ENCODE measurements at places on chromosomes 2 and 18.
A peak's percentile ranks its signal among the peaks of the same experiment; 100 is the strongest.

GRCh38 chr18:45590036-45590886 is 25.0 kb upstream of the SLC14A2 start:
- DNase-seq = no peak

DNA sequence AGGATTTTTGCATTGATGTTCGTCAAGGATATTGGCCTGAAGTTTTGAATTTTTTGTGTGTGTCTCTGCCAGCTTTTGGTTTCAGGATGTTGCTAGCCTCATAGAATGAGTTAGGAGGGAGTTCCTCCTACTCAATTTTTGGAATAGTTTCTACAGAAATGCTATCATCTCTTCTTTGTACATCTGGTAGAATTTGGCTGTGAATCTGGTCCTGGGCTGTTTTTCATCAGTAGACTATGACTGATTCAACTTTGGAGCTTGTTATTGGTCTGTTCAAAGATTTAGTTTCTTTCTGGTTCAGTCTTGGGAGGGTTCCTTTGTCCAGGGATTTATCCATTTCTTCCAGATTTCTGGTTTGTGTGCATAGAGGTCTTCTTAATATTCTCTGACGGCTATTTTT is 166.7 kb downstream of the ST6GAL2 start:
- no peak for DNase-seq

- no peak for DNase-seq
Observed at GRCh38 chr2:152445375-152445774, 110.4 kb downstream of the FMNL2 start.

- DNase-seq = no peak
Observed at GRCh38 chr2:98685930-98686887, 44.7 kb downstream of the MGAT4A start.

DNA sequence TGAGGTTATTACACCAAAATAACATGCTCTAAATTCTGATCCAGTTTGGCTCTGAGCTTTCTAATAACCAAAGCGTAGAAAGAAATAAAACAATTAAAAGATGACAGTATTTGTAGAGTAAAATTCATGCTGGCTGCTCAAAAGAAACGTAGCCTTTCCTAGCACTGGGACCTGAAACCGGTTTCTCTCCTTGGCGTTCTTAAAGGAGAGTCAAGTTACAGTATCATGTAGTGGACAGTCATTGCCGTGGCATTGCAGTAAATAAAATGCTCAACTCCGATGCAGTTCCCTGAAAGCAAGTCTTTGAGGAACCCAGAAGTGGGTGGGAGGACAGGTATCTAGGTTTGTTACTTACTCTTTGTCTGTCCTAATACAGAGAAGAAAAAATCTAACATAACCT is 52.7 kb upstream of the ITM2C start:
- no peak for DNase-seq

- no peak for DNase-seq
Observed at GRCh38 chr18:74784752-74785151, 187.1 kb downstream of the ZNF407 start.

- DNase-seq = peak; percentile 52
Observed at GRCh38 chr2:25301453-25302352, 40.0 kb downstream of the DNMT3A start.

DNA sequence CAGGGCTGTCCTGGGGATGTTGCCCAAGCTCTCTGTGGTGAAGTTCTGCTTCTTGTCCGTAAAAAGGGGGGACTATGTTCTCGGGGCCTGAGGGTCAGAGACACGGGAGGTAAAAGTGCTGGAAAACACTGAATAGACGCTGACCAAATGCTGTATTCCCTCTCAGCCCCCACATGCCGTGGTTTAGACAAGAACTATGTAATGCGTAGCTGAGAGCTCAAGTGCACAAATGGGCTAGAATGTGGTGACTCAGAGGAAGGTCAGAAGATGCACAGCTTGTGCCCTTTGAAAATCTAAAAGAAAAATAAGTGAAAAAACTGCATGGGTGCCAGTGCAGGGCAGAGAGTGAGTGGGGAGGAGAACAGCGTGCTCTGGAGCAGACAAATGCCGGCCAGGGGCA is 80.3 kb upstream of the MAP4K4 start:
- DNase-seq = peak; percentile 57

DNA sequence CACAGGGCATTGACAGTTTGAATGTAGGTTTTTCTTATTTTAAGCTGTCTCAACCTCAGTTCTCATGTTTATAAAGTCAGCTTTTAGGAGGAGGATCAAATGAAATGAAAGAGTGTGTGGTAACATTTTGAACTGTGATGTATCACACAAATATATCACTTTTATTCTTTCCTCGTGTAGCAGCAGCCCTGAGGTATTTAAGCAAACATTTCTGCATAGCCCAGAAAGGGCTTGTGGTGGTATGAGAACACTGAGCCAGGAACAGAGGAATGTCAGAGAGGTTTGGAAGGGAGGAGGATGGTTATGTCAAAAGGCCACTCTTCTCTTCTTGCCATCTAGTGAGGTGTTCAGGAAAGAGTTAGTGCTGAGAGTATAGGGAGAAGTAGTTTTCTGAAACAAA is 150.2 kb downstream of the PARD3B start:
- DNase-seq = peak; percentile 16

DNA sequence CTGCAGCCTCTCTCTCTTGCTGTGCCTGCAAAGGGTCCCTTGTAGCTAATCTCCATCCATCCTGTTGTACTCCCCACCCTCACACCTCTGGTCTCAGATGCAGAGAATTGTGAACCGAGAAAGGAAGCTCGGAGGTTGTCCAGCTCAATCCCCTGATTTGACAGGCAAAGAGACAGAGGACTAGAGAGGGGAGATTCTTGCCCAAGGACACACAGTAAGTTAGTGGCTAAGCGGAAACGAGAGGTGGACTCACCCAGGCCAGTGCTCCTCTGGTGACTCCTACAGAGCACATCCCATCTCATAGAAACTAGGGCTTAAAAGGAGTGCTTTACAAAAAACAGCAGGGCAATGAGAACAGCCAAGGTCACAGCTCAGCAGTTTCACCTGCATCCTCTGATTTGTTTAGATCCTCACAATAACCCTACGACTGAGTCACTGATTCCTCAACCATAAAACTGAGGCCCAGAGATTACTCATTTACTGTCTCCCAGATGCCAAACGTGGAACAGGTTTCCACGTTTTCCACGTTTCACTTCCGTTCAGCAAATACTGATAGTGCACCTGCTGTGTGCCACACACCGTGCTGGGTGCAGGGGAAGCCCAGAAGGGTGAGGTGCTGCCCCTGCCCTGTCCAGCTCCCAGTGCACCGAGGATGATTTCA is 22.1 kb downstream of the EHD3 start:
- no peak for DNase-seq

DNA sequence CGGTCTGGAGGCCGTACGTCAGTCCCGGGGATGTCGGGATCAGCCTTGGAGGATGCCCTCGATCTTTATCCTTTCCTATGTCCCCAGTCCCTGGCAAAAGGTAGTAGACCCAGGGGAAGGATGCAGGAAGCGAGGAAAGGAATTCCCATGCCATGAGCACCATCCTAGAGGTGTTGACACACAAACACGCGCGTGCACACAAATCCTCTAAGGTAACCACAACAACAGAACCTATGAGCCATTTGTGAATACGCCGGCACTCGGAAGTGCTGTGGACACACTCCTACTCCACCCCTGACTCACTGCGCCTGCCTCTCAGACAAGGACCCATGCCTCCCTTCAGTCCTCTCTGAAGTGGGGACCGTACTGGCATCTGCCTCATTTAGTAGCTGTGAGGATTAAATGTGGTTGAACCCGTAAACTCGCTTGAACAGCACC is 11.3 kb upstream of the MLPH start:
- peak; percentile 70 for DNase-seq

- DNase-seq = peak; percentile 77
Observed at GRCh38 chr18:23106575-23106974, 28.7 kb upstream of the CABLES1 start.

GRCh38 chr18:57353940-57354461 is 1.6 kb downstream of the ST8SIA3 start:
- peak; percentile 50 for DNase-seq

GRCh38 chr2:73107211-73107926 is 5.4 kb downstream of the RAB11FIP5 start:
- no peak for DNase-seq

DNA sequence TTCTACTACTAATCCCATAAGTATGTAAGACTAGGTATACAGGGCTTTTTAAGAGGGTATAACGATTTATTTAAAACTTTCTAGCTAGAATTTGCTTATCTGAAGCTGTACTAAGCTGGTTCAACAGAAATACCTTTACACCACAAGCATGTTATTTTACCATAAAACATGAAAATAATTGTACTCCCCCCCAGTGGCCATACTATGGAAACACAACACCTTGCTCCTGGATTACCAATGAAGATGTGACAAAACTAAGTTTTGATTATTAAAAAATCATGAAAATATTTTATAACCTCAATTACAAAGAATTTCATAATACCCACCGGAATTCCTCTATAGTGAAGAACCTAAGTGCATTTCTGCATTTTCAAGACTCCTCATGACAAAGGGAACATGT is 27.3 kb downstream of the LPIN2 start:
- peak; percentile 63 for DNase-seq

- DNase-seq = no peak
Observed at GRCh38 chr2:40914666-40915065, 462.8 kb upstream of the SLC8A1 start.

GRCh38 chr2:192267484-192267883 is 72.8 kb upstream of the TMEFF2 start:
- peak; percentile 87 for DNase-seq

- DNase-seq = peak; percentile 97
Observed at GRCh38 chr2:223041527-223042109, 10.4 kb upstream of the KCNE4 start.

GRCh38 chr18:27674411-27674810 is 489.3 kb upstream of the CHST9 start:
- DNase-seq = no peak

DNA sequence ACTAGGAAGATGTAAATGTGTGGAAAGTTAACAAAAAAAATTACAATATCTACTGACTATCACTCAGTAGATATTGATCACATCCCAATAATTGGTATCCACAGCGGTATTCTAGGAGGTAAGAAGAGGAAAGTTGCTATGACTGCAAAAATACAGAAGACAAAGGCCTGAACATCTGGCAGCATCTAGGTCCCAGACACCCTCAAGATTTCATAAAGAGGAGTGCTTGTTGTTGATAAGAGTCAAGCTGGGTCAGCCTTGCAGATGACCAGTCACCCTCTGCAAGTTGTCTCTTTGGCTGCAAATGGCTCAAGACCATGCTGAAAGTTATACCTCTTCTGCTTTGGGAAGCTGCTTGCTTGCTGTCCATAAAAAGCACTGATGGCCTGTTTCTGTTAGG is 228.4 kb upstream of the FBXO11 start:
- DNase-seq = no peak

- DNase-seq = peak; percentile 66
Observed at GRCh38 chr2:112834396-112835037, 2.1 kb downstream of the IL1B start.

GRCh38 chr2:178863856-178864620 is 56.8 kb upstream of the TTN start:
- peak; percentile 46 for DNase-seq

- no peak for DNase-seq
Observed at GRCh38 chr2:86048888-86049287, 56.8 kb downstream of the POLR1A start.

DNA sequence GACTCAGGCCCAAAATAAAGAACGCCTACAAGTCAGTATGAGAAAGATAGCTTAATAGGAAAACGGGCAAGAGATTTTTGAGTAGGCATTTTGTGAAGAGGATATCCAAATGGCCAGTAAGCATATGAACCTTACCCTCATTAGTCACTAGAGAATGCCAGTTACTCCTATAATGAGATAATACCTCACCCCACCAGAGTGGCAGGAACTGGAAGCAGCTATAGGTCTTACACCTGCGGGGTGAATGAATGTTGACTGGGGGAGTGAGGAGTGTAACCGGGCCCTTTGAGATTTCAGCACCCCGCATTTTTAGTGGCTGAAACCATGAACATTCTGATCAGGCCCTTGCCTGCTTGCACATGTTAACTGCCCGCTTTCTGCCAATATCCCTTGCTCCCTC is 7.5 kb upstream of the PTPN2 start:
- DNase-seq = no peak

- no peak for DNase-seq
Observed at GRCh38 chr18:76406791-76407190, 88.3 kb downstream of the ZNF516 start.

GRCh38 chr18:2857491-2858131 is 10.8 kb downstream of the EMILIN2 start:
- peak; percentile 98 for DNase-seq

DNA sequence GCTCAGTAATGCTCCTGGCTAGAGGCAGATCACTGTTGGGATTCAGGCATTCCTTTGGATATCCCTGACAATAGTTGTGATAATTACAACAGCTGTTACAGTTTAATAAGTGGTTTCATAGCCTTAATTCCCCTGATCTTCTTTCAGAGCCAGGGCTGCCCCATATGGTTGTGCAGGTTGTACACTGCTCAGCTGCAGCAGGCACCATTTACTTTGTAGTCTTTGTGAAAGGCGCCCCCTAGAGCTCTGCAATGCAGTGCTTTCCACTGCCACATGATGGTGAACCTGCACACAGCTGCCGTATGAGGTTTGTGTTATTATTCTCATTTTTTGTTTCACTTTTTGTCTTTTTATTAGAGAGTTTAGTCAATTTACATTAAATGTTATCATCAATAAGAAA is 239.1 kb downstream of the KCNS3 start:
- peak; percentile 36 for DNase-seq

GRCh38 chr2:239824046-239824694 is 201.0 kb downstream of the NDUFA10 start:
- no peak for DNase-seq

GRCh38 chr2:237563816-237564215 is 2.6 kb upstream of the PRLH start:
- DNase-seq = peak; percentile 53

GRCh38 chr18:54503131-54503894 is 87.7 kb upstream of the DYNAP start:
- DNase-seq = peak; percentile 2

DNA sequence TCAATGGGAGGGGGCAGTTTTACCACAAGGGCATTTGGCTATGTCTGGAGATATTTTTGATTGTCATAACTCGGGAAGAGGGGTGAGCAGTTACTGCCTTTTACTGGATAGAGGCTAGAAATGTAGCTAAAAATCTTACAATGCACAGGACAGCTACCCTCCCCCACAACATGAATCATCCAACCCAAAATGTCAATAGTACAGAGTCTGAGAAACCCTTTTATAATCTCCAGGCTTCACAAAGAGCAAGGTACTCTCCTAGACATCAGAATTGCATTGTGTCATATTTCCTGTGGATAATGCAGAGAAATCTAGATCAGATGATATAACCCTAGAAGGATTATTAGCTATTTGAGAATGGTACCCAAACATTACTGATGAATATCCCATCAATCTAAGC is 277.1 kb upstream of the NRP2 start:
- peak; percentile 55 for DNase-seq
